ENCODE measurements at places on chromosomes 2 and 18.

DNA sequence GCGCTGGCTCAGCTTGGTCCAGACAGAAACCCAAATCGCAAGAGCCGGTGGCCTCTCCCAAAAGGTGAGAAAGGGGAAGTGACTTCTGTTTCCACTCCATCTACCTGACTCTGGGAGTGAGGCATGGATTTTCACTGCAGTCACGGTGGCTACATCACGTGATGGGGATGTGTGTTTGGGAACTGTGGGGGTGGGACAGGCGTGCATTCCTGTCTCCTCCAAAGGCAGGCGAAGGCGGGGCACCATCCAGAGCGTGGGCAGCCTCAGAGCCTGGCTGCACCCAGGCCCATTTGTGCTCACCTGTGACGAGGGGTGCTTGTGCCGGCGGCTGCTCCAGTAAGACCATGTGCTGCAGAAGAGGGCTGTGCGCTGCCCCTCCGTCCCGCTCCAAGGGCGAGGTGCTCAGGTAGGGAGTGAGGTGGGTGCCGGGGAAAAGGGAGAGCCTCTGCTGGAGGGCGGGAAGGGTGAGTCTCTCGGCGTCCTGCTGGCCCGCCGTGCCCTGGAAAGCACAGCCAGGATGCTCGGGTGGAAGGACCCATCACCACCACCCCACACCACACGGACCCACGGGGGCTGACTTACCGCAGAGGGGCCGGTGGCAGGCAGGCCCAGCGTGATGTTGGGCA is 266.8 kb downstream of the HDAC4 start:
- DNase-seq = no peak

DNA sequence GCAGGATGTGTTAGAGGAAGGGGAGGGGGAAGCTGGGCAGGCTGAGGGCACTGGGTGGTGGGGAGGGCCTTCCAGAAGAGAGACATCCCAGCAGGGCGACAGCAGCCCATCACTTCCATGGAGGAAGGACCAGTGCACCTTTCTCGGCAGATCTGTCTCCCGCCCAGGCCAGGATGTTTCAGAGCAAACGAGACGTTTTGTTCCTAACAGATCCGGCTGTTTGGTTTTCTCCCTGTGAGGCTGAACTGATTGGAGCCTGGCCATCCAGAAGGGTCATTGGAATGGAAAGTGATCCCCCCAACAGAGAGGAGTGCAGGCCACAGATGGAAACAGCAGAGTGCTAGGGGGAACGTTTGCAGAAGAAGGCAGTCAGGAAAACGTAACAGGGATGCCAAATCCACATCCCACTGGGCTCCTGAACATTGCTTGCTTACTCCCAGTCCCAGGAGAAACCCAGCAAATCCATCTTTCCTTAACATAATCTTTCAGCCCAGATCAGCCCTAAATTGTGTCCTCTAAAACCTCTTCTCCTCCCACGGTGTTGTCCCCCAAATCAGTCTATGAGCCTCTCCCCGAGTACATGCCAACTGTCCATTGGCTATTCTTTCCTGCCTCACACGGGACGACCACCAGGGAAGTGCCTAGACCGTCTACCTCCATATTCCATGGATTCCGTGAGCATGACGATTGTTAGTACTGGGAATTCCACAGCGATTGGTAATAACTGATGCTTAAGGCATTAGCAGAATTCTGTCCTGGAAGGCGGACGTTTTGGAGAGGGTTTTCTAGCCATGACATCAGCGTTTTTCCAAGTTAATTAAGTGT is 126.8 kb downstream of the SEPTIN10 start:
- DNase-seq = no peak

GRCh38 chr2:166536111-166536510 is 42.1 kb upstream of the SCN7A start:
- DNase-seq = no peak

DNA sequence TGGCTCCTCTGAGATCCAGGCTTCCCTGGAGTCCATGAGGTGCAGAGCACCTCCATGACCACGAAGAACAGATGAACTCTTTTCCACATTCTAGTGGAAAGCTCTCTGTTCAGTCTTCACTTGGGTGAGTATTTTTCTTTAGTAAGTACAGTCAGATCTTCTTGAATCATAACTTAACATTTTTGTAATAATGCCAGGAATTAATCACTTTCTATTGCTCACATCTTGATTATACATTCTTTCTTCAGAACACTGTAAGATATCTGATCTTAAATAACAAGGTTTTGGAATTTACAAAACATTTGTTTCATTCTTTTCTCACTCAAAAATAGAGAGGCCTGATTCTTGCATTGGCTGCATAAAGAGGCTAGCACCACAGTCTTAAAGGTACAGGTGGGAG is 45.4 kb upstream of the RND3 start:
- DNase-seq = no peak

GRCh38 chr18:3132700-3133099 is 87.1 kb downstream of the MYOM1 start:
- no peak for DNase-seq

DNA sequence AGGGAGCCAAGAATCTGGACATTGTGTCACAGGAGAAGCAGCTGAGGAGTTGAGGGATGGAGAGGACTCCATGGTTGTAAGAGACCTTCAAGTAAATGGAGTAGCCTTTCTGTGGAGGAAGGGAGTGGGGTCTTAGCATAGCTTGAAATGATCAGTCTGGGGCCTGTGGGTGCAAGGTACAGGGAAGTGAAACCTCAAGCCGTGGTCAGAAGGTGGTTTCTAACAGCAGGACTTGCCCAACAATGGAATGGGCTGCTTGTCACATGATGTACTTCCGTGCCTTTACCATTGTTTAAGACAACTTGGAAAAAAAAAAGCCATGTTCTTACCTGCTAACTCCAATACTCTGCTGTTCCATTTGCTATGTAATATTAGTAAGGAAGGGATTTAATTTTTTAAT is 140.7 kb downstream of the LDLRAD4 start:
- no peak for DNase-seq

DNA sequence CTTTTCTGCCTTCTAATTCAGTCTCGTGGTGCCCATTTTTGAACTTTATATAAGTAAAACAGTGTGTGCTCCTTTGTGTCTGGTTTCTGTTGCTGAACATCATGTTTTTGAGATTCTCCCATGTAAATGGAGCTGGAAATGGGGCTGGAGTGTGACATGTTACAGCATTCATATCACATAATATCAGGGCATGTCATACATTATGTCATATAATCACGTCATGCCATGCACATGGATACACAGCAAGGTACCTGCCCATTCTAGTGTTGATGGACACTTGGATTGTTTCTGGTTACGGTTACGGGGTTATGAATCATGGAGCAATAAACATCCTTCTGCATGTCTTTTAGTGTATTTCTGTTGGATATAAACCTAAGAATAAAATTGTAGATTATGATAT is 117.1 kb upstream of the MYT1L start:
- no peak for DNase-seq

Data from activated naive CD4-positive, alpha-beta T cell treated with Interleukin-2 at 50 U/mL for 16 hours (primary cell).